ENCODE measurements at places on chromosomes 1 and 21.
A peak's percentile ranks its signal among the peaks of the same experiment; 100 is the strongest.

GRCh38 chr1:156615946-156616345 lies 3.3 kb upstream of the HAPLN2 start:
- no peak for DNase-seq

- DNase-seq: no peak
Observed at GRCh38 chr1:209454340-209454994, 129.0 kb upstream of the CAMK1G start.

DNA sequence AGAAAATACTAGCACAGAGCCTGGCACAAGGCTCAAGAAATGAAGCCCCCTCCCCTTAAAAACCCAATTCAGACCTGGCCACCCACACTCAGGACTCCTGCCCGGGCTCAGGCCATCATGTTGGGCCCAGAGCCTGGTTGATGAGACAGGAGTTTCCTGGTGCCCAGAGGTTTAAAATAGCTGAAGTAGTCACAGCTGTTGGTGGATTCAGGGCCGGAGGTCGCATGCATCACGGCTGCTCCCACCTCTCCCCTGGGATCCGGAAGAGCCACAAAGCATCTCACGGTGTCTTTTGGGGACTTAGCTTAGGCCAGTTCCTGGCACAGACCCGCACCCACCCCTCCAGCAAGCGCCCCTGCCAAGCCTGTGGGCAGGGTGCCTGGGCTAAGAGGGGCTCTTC lies 2.6 kb upstream of the PADI2 start:
- DNase-seq: no peak

- DNase-seq: no peak
Observed at GRCh38 chr21:32184485-32184884, 94.4 kb downstream of the MIS18A start.

GRCh38 chr1:229229137-229229720 lies 41.7 kb upstream of the RAB4A start:
- no peak for DNase-seq

- DNase-seq: no peak
Observed at GRCh38 chr1:202349206-202349928, 868 bp downstream of the PPP1R12B start.

- no peak for DNase-seq
Observed at GRCh38 chr21:39131791-39132190, 51.5 kb downstream of the PSMG1 start.

GRCh38 chr1:66214901-66215300 lies 319.1 kb upstream of the SGIP1 start:
- DNase-seq: no peak

- no peak for DNase-seq
Observed at GRCh38 chr1:53503433-53504217, 44.4 kb downstream of the DMRTB1 start.

DNA sequence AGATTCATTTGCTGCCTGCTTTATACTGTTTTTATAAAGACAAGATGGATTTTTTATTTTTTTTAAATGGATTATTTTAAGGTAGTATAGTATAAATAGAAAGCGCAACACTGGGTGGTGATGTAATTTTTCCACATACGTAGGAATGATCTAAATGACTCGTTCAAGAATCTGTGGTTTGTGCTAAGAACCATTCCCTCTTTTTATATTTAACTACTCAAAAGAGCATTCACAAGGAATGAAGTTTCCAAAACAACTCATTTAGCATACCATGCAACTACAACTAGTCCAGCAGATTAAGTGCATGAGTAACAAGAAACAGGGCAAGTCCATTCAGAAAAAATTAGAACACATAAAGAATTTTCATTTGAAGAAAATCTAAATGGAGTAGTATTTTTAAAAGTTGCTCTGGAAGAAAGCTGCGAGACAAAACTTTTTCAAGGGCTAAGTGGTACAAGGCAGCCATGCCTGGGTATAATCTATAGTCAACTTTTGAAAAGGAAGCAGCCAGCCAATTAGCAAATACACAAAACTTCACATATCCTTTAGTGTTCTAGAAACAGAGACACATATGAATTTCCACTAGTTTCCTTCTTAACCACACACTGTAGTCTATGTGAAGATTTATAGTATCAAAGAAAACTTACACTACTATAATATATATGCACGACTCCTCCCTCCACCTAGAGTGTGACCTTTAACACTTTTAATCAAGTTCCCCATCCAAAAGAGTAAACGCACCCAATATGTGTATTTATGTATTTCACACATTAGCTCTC lies 23.4 kb downstream of the GTF2B start:
- DNase-seq: no peak

- DNase-seq: no peak
Observed at GRCh38 chr1:231781892-231782291, 155.3 kb downstream of the DISC1 start.

DNA sequence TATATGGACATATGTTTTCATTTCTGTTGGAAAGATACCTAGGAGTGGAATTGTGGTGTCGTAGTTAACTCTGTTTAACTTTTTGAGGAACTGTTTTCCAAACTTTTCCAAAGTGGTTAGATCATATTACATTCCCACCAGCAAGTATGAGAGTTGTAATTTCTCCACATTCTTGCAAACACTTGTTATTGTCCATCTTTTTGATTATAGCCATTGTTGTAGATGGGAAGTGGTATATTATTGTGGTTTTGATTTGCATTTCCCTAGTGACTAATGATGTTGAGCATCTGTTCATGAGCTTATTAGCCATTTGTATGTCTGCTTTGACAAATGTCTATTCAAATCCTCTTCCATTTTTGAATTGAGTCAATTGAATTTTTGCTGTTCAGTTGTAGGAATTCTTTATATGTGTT lies 19.8 kb downstream of the CAMTA1 start:
- no peak for DNase-seq

DNA sequence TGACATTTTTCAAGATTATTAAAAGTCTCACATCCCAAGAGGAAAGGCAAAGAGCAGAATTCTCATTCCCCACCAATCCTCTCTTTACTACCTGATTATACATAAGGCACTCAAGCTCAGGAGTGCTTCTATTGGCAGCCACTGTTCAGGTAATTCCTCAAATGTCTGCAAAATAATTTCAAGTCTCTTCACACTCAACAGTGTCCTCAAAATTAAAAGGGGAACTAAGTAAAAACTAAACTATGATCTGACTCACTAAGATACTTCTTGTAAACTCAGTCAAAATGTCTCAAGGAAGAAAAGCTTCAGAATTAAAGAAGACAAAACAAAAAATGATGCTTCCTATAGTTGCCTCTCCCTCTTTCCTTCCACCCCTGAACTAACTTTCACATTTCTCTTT lies 135.6 kb downstream of the GPATCH2 start:
- DNase-seq: no peak

DNA sequence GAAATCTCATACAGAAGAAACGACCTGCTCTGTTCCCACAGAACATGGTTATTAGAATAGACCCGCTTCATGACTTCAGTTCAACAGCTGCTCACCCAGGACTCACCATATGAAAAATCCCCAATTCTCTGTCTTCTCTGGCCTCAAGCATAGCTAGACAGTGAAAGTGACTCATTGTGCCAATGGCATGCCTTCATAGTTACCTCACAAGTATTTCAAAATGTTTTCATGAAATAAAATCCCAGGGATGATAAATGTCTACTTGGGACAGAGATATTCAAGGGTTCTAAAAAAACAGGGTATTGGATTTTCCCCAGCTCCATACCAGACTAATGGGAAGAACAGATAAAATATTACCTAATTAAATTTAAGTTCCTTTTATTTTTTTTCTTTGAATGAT lies 82.3 kb downstream of the NOTCH2 start:
- DNase-seq: no peak

DNA sequence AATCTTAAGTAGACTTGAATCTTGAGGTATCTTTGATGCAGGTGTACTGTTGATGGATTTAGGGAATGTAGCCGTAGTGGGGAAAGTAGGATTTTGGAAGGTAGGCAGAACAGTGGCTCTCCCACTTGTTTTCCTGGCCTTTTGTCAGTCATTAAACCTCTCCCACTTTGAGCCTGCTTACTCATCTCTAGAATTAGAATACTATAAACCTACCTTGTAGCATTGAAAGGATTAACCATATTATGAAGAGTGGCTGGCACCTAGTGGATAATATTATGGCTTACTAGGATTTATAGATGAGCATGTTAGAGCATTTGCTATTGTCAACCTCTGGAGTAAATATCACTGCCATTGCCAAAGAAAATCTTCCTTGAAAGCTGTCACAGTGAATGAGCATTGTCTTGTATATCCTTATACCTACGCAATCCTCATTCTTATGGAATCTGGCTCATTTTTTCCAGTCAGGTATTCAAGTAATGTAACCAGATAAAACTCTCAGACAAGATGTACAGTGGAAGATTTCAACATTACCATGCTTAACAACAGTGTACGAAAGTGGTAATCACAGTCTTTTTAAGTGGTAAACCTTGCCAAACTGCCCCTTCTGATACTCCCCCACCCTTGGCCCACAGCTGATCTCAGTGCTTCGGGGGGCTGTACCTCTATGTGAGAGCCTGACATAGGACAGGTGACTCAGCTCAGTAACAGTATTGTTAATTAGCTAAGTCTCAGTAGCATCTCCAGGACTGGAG lies 44.4 kb downstream of the SH3GLB1 start:
- no peak for DNase-seq

DNA sequence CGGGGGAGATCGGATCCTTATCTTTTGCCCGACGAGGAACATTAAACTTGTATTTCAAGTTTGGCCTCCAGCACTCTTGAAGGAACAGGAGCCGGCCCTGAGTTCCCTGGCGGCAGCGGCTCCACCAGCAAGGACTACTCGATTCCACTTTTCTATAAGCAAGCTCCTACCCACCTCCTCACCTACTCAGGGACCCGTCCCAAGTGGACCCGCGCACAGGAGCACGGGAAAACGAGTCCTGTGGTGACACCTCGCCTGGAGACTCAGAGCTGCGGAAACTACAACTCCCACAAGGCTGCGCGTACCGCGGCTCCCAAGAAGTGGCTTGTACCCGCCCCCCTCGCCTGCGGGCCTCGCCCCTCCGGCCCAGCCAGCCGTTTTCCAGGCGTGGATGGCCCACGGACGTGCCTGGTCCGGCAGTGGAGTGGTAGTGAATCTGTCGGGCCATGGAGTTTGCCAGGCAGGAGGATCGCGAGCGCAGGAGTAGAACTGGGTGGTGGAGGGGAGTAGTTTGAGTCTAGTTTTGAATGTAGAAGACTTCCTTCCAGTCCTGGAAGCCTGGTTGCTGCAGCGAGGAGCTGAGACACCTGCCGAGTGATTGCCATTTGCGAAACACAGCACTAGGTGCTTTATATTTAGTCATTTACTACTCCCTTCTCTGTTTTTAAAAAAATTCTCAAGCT lies at the start of gene ACP6:
Gene ACP6 (minus strand): TSS at position 206 of the 683 bp plus-strand sequence. CDS start 476 bp downstream, outside the sequence.
- DNase-seq: peak; percentile 87

DNA sequence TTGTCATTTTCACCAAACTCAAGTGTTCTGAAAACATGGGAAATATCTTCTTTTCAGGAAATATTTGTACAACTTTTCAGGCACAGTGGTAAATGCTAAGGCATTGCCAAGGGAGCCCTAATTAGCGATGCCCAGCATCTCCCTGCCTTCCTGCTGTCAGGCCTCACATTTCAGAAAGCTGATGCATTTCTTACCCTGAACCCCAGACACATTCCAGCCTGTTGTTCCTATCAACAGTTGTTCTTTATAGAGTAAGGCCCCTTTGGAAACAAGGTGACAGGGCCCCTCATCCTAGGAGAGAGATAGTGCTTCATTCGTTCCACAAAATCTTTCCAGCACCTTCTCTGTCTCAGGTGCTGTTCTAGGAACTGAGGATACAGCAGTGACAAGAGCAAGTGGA lies 135.9 kb upstream of the COA6 start:
- DNase-seq: no peak

GRCh38 chr1:154221278-154222001 lies 685 bp downstream of the UBAP2L start:
- peak; percentile 43 for DNase-seq

- no peak for DNase-seq
Observed at GRCh38 chr21:16838331-16838730, 674.5 kb upstream of the CXADR start.

GRCh38 chr1:46623743-46624644 lies 7.4 kb upstream of the MOB3C start:
- DNase-seq: no peak

- no peak for DNase-seq
Observed at GRCh38 chr1:91883470-91883869, 2.5 kb downstream of the TGFBR3 start.

DNA sequence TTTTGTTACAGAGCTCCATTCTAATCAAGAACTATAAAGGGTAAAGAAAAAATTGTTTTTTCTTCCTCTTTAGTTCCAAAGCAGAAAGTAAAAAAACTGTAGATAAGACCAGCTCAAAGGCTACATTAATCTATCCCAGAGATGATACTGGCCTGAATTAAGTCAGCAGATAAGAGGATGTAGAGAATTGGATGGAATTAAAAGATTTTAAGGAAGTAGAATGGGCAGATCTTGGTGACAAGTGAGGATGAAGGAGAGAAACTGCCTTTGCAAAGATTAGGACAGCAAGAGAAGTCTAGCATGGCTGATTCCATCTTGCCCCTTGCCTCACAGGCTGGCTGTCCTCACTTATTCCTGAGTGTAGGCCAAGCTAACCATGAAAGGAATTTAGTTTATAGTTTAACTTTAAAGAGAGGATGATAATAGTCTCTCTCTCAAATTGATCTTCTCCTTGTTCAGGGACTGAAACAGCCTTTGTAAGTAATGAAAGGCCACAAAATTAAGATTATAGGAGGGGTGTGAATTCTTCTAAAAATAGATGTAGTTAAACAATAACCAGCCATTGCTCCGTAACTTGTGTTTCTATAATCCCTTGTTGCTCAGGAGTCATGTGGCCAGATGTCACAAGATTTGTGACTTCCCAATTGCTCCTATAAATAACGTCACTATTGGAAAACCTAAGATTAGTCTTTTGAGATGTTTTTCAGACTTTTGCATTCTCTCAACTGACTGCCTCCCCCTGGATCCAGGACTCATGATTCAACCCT lies 265.0 kb upstream of the USP24 start:
- no peak for DNase-seq

GRCh38 chr1:32438136-32438535 lies 26.7 kb upstream of the ZBTB8B start:
- no peak for DNase-seq

DNA sequence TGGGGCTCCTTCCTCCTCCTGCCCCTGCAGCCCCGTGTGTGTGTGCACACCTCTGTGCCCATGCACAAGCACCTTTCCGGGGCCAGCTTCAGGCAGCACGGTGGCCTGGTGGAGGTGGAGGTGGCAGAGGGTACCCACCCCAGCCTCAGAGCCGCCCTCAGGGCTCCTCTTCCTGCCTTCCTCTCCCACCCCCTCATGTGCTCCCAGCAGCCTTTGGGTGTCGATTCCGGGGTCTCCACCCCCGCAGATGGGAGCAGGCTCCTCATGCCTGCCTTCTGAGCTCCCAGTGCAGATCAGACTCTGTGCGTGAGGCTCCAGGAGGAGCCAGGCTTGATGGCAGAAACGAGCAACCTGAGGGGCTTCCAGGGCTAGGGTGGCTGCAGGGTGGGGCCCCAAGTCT lies 29.2 kb upstream of the PLCH2 start:
- no peak for DNase-seq
